NCI-H460 (cell line): ENCODE measurements at places on chromosomes 16 and 17.
A peak's percentile ranks its signal among the peaks of the same experiment; 100 is the strongest.

- peak; percentile 77 for DNase-seq
Measured at GRCh38 chr17:79933863-79934652, 94.8 kb upstream of the CBX4 start.

DNA sequence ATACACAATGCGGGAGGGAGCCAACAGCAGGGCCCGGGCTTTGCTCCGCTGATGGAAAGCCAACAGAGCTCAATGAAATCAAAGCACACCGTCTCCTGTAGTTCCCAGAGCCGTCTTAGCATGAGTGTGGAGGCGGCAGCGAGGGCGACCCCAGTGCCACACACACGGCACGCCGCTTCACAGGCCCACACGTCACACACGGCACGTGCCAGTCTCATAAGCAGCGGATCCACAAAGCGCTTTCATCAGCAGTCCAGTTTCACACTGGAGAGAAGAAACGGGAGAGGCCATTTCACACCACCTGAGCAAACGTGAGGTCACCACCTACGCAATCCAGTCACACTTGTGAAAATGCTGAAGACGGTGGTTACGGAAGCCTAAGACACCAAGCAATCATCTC lies 34.8 kb downstream of the CYB5D2 start:
- DNase-seq: no peak

- no peak for DNase-seq
Measured at GRCh38 chr17:42386777-42387657, 1.2 kb downstream of the STAT3 start.

GRCh38 chr16:84460406-84461028 lies 43.9 kb downstream of the MEAK7 start:
- no peak for DNase-seq

DNA sequence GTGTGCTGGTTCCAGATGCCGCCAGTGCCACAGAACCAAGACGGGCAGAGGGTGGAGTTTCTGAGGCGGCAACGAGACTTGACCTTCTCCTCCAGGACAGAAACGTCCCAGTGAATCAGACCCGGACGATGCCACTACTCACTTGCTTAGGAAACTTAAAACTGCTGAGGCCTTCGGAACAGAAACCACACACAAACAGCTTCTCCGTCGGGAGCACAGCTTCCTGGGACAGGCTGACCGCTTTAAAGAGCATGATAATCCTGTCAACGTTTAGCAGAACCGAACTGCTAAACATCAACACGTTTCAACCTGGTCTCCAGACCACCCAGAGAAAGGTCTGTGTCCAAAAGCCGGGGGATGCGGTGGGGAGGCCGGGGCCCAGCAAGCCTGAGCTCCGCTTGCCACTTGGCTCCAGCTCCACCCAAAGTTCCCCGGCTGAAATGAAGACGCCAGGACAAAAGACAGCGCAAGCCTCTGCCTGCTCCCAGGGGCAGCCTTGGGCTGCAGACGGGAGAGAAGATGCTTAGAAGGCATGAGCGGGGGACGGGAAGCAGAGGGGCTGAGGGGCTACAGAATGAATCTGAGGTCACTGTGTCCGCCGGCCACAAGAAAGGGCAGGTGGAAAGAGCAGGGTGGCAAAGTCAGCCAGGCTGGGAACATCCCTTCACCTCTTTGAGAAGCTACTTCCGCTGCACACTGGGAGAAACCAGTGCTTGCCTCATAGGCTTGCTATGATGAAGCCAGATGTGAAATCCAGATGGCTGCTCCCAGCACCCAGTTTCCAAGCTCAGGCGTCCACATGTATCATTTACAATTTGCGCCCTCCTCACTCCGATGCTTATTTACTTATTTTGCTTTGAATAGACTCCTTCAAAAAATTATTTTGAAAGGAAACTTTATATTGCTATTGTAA lies 69.0 kb downstream of the MRM3 start:
- no peak for DNase-seq

GRCh38 chr17:81057079-81057730 lies 22.3 kb downstream of the BAIAP2 start:
- no peak for DNase-seq

DNA sequence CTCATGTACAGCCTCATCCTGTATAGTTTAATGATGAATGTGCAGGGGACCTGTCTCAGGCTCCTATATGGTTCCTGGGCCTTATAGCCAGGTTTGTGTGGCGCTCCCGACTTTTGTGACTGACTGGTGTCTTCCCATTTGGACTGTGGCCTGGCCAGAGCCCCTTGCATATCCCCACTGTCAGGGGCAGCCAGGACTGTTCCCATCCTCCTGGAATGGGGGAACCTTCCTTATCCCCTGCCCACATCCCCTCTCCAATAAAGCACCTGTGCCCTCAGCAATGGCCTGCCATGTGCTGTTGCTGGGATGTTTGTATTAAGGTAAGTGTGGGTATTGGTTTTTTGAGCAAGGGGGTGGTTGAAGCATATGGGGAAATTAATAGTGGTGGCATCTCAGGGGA lies 2.6 kb downstream of the B3GNT9 start:
- no peak for DNase-seq

DNA sequence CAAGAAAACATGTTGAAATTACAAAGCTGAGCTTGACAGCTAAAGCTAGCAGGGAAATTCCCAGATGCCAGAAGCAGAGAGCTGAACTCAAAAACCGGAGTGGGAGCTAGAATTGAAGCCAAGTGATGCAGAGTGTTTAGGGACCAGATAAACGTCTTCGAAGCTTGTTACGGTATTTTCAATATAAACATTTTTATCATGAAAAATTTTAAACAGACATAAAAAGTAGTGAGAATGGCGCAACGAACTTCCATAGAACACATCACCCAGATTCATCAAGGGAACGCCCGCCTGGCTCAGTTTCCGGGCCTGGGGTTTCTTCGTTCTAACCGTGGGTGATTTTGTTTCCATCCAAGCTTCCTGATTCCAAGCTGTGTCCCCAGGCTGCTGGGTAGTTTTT lies 18.1 kb downstream of the SPNS2 start:
- no peak for DNase-seq

- DNase-seq: no peak
Measured at GRCh38 chr17:61415374-61416210, 15.9 kb downstream of the TBX2 start.

- no peak for DNase-seq
Measured at GRCh38 chr17:17665255-17665654, 16.0 kb upstream of the RAI1 start.

GRCh38 chr16:65713181-65713808 lies 591.4 kb upstream of the CDH11 start:
- no peak for DNase-seq

- DNase-seq: no peak
Measured at GRCh38 chr17:74987909-74988711, 678 bp downstream of the CDR2L start.

GRCh38 chr17:61317779-61318178 lies 81.9 kb upstream of the TBX2 start:
- DNase-seq: no peak

- DNase-seq: no peak
Measured at GRCh38 chr17:39664581-39665561, at the start of gene TCAP. TSS of gene TCAP (plus strand) at chr17:39665349. CDS start at chr17:39665360, 11 bp downstream.

DNA sequence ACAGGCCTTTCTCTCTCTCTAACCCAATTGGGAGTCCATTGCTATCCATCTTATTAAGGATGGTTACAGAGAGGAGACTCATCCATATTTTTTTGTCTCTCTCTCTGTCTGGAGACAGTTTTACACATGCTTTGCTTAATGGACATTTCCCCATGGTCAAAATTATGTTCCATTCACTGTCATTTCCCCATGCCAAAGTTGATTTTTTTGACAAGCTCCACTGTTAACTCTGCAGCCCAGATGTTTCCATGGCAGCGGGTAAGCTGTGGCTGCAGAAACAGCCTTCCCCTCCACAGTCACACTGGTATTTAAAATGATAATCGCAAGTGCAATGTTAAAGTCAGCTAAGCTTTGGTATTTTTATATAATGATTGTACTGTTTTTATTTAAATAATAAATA lies 63.9 kb upstream of the HLF start:
- no peak for DNase-seq

DNA sequence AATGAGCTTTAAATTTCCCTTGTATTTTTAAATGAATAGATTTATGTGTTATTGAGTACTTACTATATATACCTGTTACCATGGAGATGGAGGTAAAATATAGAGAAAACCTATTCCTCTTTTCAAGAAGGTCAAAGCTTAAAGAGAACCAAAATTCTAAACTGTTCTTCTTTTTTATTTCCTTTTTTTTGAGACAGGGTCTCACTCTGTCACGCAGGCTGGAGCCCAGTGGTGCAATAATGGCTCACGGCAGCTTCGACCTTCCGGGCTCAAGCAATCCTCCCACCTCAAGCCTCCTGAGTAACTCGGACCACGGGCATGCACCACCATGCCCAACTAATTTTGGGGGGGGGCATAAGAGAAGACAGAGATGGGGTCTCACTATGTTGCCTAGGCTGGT lies 25.0 kb upstream of the TMEM97 start:
- no peak for DNase-seq

DNA sequence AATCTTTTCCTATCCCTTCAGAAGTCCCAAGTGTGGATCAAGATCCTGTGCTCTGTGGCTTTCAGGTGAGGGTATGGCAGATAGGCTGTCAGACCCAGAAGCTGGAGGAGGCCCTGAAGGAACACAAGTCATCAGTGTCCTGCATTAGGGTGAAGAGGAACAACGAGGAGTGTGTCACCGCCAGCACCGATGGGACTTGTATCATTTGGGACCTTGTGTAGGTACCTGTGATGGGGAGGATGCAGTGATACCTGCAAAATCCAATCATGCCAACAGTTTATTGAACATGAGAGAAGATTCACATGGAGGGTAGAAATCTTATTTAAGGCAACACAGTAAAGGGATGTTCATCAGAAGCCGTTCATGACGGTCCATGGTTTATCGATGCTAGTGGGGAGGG lies 10.0 kb upstream of the USP43 start:
- no peak for DNase-seq

DNA sequence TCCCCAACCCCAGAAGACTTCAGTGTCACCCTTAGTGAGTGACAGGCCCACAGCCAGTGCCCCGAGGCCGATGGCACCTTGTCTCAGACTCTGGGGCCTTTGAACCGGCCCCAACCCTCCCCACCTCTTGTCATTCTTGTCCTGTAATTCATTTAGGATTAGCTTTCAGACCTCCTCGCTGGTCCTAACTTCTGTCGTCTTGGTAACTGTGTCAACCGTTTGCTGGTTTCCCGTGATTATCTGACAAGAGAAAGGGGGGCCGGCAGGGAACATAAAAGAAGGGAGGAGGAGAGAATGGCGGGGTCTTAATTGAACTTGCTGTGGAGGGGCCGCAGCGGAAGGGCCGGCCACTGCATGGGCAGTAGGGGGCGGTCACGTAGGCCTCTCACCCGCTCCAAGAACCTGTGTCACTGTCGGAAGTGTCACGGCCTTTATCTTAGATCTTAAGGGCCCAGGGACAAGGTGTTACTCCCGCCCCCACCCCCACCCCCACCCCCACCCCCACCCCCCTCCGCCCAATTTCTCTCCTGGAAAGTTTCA lies 46.5 kb upstream of the GSE1 start:
- DNase-seq: no peak

GRCh38 chr16:58738672-58739296 lies 4.7 kb upstream of the GOT2 start:
- no peak for DNase-seq

DNA sequence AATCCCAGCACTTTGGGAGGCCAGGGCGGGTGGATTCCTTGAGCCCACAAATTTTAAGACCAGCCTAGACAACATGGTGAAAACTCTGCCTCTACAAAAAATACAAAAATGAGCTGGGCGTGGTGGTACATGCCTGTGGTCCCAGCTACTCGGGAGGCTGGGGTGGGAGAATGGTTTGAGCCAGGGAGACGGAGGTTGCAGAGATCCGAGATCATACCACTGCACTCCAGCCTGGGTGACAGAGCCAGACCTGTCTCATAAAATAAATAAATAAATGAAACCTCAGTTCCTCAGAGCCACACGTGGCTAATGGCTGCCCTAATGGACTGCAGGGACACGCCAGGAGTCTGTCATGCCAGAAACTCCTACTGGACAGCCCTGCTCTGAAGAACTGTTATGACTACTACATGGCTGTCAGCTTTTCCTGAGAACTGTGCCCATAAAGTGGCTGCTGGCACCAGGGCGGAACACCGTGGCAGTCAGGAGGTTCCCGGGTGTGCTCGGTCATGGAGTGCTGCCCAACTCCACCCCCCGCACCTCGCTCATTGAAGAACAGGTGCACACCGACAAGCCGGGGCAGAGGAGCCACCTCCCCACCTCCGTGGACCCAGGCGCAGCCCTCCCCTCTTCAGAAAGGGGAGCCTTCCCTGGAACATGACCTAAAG lies 4.3 kb downstream of the TMEM11 start:
- DNase-seq: no peak

DNA sequence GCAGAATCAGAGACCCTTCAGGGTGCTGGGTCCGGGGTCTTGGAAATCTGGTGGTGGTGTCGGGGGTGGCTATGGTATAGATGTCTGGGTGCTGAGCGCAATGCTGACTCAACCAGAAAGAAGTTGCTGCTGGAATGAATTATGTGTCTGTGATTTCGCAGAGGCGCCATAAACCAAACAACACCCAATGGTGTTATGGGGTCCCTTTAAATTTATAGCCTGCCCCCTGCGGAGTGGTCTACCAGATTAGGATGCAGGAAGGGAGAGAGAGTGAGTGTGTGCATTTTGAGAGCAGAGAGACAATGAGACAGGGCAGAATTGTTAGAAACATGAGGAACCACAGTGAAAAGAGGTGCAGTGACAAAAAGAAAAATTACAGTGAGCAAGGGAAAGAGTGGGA lies 100.7 kb upstream of the CDH11 start:
- DNase-seq: no peak

DNA sequence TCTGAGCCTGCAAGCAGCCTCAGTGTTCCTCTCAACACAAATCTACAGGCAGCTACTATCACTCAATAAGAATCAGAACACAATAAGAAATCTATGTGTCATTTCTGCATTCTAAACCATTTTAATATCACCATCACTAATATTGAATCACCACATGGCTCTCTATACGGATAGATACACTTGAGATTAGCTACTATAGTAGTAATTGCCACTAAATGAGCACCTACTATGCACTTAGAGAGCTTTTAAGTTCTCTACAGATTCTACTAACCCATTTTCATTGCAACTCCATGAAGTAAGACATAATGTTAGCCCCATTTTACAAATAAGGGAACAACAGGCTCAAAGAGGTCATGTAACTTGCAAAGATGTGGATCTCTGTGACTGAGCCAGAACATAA lies 132.8 kb upstream of the DYNLRB2 start:
- no peak for DNase-seq

GRCh38 chr16:5895976-5896375 lies 798.4 kb upstream of the EEF2KMT start:
- no peak for DNase-seq

- no peak for DNase-seq
Measured at GRCh38 chr16:27579087-27579980, 29.4 kb downstream of the KATNIP start.

DNA sequence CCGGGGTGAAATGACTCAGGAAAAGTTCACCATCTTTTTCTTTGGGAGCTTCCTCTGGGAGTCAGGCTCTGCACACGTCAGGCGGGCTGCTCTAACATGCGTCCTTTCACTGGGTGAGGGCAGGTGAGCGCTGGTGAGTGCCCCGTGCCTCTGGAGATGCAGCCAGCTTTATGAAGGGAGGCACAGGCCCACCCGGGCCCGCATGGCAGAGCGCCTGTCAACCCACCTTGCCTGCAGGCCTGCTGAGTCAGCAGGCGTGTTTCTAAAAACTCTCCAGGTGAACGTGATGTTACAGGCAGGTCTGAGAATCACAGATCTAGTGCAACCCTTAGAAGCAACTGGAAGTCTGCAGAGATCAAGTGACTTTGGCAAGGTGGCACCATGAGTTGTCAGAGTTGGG lies 18.4 kb downstream of the MAP1LC3B start:
- DNase-seq: no peak

GRCh38 chr17:65185668-65186382 lies 48.7 kb downstream of the RGS9 start:
- DNase-seq: no peak
